Gastroesophageal sphincter (tissue), 4 donors: ENCODE measurements at places on chromosomes 6 and 20.

GRCh38 chr20:25289886-25290597 lies 42.2 kb downstream of the PYGB start:
- no peak overlapping the region for H3K4me3 ChIP-seq
- peak overlapping the region; percentile 33 for H3K27ac ChIP-seq
- no peak for ATAC-seq
- peaks cover 26% of the 10 kb centered on the region for H3K4me1 ChIP-seq

- no peaks in the 10 kb centered on the region for H3K36me3 ChIP-seq
- no peak overlapping the region for H3K27ac ChIP-seq
- ATAC-seq = no peak
- H3K27me3 ChIP-seq = no peaks in the 10 kb centered on the region
- no peaks in the 10 kb centered on the region for H3K4me1 ChIP-seq
Observed at GRCh38 chr6:138465007-138465645, 34.2 kb downstream of the NHSL1 start.

GRCh38 chr20:30598460-30599230 lies 658.8 kb upstream of the DEFB115 start:
- peaks cover 10% of the 10 kb centered on the region for H3K27me3 ChIP-seq
- no peak for ATAC-seq

DNA sequence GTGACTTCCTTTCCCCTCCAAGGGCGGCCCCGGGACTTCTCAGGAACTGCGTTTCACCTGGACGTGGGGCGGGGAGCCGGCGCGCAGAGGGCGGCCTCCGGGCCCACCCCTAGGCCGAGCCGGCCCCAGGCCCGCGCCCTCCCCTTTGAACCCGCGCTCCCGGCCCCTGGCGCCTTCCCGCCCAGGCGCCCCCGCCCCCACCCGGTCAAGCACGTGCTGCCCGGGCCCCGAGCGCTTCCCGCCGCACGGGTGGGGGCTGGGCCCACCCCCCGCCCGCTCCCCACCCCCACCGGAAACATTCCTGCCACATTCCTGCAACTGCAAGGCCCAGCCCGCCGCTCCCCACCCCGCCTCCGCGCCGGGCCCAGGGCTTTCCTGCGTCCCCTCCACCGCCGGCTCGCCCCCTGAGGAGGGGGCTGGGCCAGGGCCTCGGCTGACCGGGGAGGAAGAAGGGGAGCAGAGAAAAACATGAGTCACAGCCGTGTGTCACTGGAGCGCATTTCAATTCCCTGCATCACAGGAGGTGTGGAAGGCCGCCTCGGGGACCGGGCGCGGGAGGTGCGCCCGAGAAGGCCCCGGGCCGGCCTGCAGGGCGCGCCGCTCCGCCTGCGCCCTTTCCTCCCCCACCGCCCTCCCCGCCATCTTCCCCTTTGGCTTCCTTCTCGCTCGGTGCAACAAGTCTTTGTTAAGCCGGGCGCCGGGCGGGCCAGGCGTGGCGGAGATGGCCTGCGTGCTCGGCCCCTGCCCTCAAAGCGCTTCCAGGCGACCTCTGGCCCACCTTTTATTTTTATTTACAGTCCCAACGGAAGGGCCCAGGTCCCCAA lies 1.2 kb upstream of the HMGA1 start:
- H3K36me3 ChIP-seq = peaks cover 1% of the 10 kb centered on the region
- peak overlapping the region; percentile 70 for H3K4me3 ChIP-seq
- peaks cover 4% of the 10 kb centered on the region for H3K4me1 ChIP-seq
- no peaks in the 10 kb centered on the region for H3K27me3 ChIP-seq
- H3K27ac ChIP-seq = peak overlapping the region; percentile 93

- H3K27me3 ChIP-seq = no peaks in the 10 kb centered on the region
- no peaks in the 10 kb centered on the region for H3K4me1 ChIP-seq
- H3K36me3 ChIP-seq = no peaks in the 10 kb centered on the region
- no peak overlapping the region for H3K27ac ChIP-seq
Observed at GRCh38 chr6:22295145-22295544, 1.7 kb downstream of the PRL start.

DNA sequence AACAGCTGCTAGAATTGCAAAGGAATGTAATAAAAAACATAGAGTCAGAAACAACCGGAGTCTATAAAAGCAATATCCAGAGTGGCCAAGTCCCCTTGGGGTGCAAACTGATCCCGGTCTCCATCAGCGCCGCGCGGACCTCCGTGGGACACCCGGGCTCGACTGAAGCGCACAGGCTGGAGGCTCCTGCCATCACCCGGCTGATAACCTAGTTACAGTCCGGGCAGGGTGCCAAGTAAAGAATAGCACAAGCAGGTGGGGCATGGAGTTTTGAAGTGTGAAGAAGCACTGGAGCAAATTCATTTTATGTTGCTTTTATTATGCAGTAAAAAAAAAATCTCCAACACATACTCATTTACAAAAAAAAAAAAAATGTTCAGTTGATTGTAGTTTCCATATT lies 205.1 kb upstream of the GMDS start:
- ATAC-seq = no peak
- H3K36me3 ChIP-seq = no peaks in the 10 kb centered on the region
- no peaks in the 10 kb centered on the region for H3K4me1 ChIP-seq
- no peak overlapping the region for H3K27ac ChIP-seq
- no peaks in the 10 kb centered on the region for H3K27me3 ChIP-seq

GRCh38 chr6:8075704-8076103 lies 11.5 kb upstream of the BLOC1S5 start:
- no peaks in the 10 kb centered on the region for H3K4me1 ChIP-seq
- no peak overlapping the region for H3K4me3 ChIP-seq
- ATAC-seq = no peak
- no peaks in the 10 kb centered on the region for H3K27me3 ChIP-seq

- no peak overlapping the region for H3K4me3 ChIP-seq
- no peaks in the 10 kb centered on the region for H3K27me3 ChIP-seq
- no peak for ATAC-seq
- H3K4me1 ChIP-seq = peaks cover 2% of the 10 kb centered on the region
- H3K27ac ChIP-seq = no peak overlapping the region
Observed at GRCh38 chr6:125983246-125983945, 2.9 kb upstream of the TRMT11 start.

DNA sequence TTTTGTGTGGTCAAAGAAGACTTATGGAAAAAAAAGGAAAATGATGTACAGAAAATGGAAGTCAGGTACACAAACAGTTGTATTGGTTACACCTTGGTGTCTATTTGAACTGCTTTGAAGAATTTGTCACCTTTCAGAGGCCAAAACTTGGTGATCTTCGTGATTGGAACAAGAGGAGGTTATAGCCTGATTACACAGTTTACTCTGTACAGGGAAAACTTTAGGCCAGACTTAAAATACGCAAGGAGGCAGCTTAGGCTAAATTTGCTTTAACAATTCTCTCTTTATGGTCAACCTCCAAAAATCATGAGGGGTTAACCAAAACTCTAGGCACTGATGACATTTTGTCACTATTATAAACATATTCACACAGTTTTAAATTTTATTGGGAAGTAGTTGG lies 353.7 kb downstream of the PRKN start:
- H3K4me3 ChIP-seq = no peak overlapping the region
- no peak for ATAC-seq
- H3K36me3 ChIP-seq = no peaks in the 10 kb centered on the region
- H3K27ac ChIP-seq = no peak overlapping the region
- H3K4me1 ChIP-seq = no peaks in the 10 kb centered on the region

GRCh38 chr6:14306151-14306906 lies 188.8 kb downstream of the CD83 start:
- no peak overlapping the region for H3K4me3 ChIP-seq
- H3K27ac ChIP-seq = no peak overlapping the region
- H3K27me3 ChIP-seq = no peaks in the 10 kb centered on the region
- H3K4me1 ChIP-seq = no peaks in the 10 kb centered on the region

DNA sequence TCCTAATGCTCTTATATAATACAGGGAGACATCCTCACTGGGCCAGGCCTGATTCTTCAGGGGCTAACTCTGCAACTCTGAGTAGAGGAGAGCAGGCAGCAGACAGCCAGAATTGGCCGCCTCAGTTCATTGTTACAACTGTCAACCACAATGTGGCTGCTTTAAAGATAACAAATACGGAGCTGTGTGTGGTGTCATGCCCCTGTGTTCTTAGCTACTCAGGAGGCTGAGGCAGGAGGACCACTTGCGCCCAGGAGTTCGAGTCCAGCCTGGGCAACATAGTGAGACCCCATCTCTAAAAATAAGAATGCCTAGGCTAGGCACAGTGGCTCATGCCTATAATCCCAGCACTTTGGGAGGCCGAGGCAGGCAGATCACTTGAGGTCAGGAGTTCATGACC lies 34.3 kb downstream of the CEP250 start:
- no peak overlapping the region for H3K27ac ChIP-seq
- no peaks in the 10 kb centered on the region for H3K27me3 ChIP-seq
- no peak for ATAC-seq
- no peak overlapping the region for H3K4me3 ChIP-seq
- no peaks in the 10 kb centered on the region for H3K4me1 ChIP-seq

- peaks cover 33% of the 10 kb centered on the region for H3K27me3 ChIP-seq
- H3K36me3 ChIP-seq = no peaks in the 10 kb centered on the region
- no peaks in the 10 kb centered on the region for H3K4me1 ChIP-seq
- no peak overlapping the region for H3K27ac ChIP-seq
- H3K4me3 ChIP-seq = no peak overlapping the region
- no peak for ATAC-seq
Observed at GRCh38 chr6:107719160-107719559, 105.0 kb downstream of the SCML4 start.

DNA sequence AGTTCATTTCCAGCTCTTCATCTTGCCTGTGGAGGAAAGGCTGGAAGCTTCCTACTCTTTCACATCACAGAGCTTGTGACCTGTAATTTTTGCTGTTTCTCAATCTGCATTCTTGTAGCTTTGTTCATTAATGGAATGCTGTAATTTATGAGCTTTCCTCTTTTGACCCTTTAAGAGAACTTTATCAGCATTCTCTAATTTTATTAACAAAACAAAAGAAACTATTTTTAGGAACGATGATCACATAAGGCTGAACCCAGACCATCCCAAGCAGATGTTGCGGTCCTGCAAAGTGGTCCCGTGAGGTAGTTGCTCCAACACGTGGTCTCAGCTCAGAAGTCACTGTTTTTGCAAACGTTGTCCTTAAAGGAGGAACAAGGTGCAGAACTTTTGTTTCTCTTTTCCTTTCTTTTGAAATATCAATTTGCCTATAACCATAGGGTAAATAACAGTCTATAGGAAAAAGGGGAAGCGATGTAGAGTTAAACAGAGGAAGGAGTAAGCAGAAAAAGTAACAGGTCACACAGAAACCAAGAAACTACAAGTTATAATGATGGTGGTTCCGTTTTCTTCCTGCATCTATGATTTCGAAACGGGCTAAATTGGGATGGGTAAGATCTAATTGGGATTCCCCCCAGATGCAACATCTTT lies 121.3 kb upstream of the PHACTR1 start:
- no peak overlapping the region for H3K4me3 ChIP-seq
- ATAC-seq = peak; percentile 48
- no peak overlapping the region for H3K27ac ChIP-seq
- no peaks in the 10 kb centered on the region for H3K27me3 ChIP-seq

DNA sequence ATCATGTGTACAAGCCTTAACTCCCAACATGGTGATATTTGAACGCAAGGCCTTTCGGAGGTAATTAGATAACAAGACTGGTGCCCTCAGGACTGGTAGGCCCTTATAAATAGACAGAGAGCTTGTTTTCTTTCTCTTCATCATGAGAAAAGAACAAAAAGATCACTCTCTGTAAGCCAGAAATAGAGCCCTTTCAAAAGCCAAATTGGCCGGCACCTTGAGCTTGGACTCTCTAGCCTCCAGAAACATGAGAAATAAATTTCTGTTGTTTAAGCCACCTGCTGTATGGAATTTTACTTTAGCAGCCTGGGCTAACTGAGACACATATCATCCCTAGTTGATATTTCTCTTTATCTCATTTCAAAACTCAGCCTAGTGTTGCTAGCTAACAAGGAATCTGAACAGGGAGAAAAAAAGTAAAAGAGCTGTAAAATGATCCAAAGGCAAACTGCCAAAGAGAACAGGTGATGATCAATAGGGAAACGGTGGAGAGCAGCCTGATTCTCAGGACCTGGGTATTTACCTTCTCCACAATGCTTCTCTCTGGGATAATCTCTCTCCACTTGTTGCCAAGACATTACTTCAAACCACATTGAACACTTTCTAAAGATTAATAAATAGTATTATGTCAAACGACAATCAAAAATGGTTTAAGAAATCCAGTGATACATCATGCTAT lies 6.1 kb downstream of the COL21A1 start:
- H3K4me3 ChIP-seq = peak overlapping the region; percentile 3
- ATAC-seq = no peak
- H3K27ac ChIP-seq = peak overlapping the region; percentile 76
- peaks cover 14% of the 10 kb centered on the region for H3K4me1 ChIP-seq
- H3K36me3 ChIP-seq = no peaks in the 10 kb centered on the region

DNA sequence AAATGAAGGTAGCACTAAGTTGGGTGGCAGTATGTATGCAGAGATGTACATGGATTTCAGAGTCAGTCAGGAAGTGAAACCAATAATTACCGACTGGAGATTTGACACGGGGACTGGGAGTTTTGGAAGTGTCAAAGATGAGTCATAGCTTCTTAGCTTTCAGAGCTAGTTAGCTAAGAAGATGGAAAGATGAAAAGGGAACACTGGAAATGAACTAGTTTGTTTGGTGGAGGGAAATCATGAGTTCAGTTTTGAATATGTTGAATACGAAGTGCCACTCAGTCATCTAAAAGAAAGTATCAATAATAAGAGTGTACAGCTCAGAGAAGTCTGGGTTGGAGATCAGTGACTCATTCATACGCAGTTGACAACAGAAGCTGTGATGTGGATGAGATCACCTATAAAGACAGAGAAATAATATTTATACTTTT lies 7.5 kb downstream of the ESF1 start:
- no peak for ATAC-seq
- peaks cover 12% of the 10 kb centered on the region for H3K4me1 ChIP-seq
- H3K4me3 ChIP-seq = no peak overlapping the region
- no peaks in the 10 kb centered on the region for H3K27me3 ChIP-seq
